DMS 273 treated with DMSO at 0.1 percent for 48 hours (cell line): ENCODE measurements at places on chromosomes 2 and 18.

DNA sequence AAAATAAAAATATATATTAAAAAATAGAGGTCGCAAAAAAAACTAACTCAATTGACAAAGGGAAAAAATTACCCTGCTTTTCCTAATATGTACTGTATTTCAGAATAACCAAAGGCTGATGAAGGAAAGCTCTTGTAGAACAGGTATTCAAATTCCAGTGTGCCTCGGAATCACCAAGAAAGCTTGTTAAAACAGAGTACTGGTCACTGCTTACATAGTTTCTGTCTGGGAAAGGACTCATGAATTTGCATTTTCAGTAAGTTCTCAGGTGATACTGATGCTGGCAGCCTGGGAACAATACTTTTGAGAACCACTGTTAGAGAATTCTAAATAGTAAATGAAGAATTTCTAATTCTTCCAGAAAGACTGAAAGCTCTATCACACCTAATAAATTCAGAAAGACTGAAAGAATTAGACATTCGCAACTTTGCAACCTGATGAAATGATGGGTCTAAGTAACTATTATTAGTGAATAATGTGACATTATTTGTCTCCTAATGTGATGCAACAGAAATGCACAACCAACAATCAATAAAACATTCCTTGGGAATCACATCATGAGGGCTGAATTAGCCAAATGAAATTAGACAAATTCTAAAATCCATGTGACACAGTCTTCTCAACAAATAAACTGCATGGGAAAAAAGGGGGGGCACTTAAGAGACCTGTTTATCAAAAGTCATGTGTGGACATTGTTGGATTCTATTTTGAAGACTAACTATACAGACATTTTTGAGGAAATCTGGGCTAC is 21.9 kb downstream of the RPRD1A start:
- no peak for DNase-seq

DNA sequence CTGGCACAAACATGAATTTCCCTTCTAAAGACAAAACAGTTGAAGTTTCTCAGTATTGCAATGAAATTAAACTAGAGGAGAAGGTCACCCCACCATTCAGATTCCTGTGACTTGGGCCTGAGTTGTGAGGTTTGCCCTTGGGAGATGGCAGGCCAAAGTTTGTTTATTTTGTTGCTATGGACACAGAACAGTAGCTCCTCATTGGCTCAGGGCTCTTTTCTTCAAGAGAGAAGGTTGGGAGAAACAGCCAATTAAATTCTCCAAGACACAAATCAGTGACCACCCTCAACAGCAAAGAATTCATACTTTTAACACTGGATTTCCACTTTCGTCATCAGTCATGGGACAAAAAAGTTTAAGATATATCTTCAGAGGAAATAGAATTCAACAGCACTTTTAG is at the start of gene FLACC1:
FLACC1 (minus strand) TSS at position 125 of the 400 bp plus-strand sequence. CDS start 5,941 bp downstream, outside the sequence.
- DNase-seq: no peak

- DNase-seq: no peak
These were observed 75.5 kb upstream of the GATA6 start for GRCh38 chr18:22093731-22094357.

- no peak for DNase-seq
These were observed 14.5 kb upstream of the CIB4 start for GRCh38 chr2:26655611-26656195.

- no peak for DNase-seq
These were observed 453.2 kb downstream of the LPIN1 start for GRCh38 chr2:12199491-12200211.

DNA sequence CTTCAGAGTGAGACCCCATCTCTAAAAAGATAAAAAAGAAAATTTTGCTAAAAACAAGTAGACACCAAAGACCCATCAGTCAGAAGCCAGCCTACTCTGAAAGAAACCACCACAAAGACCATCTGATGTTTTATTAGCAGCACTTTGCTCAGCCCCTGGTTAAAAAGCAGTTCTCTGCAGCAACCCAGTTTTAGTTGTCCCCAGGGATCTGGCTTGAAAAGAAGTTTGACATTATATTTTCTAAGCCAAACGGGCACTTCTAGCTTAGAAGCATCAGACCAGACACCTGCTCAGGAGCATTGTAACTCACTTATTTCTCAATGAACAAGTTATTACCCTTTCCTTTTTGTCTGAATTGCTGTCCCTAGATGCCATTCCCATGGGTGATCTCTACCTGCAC is 164.2 kb upstream of the ETAA1 start:
- no peak for DNase-seq

DNA sequence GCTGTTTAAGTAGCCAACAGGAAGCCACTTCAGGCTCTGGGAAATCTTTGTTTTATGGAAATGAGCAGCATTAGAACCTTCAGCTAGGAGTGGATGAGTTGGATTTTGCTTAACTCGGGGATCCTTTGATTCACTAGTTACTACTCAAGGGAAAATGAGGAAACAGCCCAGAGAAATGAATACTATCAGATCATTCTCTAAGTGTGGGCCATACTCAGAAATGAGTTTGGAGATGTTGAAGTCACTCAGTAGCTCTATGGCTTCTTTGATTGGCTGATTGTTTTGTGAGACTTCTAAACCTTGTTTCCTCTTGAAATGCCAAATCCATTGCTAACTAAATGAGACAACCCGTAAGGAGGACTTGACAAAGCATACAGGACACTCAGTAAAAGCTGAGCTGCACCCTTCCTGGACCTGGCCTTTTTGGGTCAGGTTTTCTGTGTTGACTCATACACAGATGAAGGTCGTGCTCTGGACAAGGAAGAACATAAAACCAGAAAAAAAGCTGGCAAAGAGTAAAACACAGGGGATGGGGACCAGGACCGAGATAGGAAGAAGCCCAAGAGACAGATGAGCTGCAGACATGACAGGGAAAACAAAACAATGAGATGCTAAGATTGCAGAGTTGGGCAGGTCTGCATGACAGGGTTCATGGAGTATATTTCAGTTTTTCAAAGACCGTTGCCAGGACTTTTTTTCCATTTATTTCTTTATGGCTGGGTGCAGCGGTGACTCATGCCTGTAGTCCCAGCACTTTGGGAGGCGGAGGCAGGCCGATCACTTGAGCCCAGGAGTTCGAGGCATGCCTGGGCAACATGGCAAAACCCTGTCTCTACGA is 41.6 kb downstream of the INO80C start:
- no peak for DNase-seq

DNA sequence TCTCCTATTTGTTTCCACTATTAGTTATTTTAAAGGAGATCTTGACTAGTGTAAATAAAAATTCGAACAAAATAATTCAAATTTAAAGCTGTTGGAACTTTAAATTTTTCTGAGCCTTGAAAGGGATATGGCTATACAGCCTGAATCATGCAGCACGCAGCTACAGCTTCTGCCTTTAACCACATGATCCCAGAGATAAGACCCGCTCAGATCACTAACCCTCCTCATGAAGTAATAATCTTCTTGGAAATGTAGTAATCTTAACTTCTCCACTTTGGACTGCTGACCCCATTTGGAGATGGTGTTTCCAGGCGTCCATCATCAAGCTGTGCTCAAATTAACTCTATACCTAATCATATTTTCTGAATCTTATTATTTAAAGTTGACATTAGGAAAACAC is 336.6 kb downstream of the DSC3 start:
- DNase-seq: no peak

- no peak for DNase-seq
These were observed 86.8 kb downstream of the ERBB4 start for GRCh38 chr2:212451786-212452231.

- DNase-seq: no peak
These were observed 60.5 kb downstream of the BAZ2B start for GRCh38 chr2:159555651-159556392.

- no peak for DNase-seq
These were observed 34.2 kb upstream of the THOC1 start for GRCh38 chr18:302097-302496.

GRCh38 chr18:35549564-35549963 is 32.0 kb upstream of the GALNT1 start:
- no peak for DNase-seq

GRCh38 chr18:46294318-46294717 is 190.1 kb downstream of the HAUS1 start:
- DNase-seq: no peak

GRCh38 chr2:84676295-84676694 is 160.0 kb downstream of the DNAH6 start:
- DNase-seq: no peak

DNA sequence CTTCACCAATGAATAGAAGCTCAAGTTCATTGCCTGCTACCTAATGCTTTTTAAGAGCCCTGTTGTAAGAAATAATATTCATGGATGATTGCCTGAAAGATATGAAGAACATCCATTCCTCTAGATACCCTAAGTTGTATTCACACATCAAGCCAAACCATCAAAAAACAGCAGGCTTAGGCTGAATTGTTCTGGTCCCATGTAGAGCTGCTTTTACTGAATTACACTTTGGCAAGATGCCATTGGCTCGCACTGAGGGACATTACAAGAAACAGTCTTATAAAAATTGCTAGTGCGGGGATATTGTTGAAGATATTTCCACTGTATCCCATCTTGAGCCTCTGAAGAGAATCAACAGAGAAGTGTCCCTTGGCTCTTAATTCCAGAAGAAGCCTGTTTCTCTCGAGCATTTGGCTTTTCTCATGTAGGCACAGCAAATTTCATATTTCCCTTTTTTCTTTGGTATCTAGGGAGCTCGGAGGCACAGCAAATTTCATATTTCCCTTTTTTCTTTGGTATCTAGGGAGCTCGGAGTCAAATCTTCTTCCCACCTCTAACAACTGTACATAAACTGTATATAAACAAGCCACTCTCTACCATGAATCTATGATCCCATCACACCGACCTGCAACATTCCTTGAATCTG is 107.5 kb downstream of the COLEC12 start:
- no peak for DNase-seq

- no peak for DNase-seq
These were observed 18.4 kb downstream of the GREB1 start for GRCh38 chr2:11552260-11552638.

DNA sequence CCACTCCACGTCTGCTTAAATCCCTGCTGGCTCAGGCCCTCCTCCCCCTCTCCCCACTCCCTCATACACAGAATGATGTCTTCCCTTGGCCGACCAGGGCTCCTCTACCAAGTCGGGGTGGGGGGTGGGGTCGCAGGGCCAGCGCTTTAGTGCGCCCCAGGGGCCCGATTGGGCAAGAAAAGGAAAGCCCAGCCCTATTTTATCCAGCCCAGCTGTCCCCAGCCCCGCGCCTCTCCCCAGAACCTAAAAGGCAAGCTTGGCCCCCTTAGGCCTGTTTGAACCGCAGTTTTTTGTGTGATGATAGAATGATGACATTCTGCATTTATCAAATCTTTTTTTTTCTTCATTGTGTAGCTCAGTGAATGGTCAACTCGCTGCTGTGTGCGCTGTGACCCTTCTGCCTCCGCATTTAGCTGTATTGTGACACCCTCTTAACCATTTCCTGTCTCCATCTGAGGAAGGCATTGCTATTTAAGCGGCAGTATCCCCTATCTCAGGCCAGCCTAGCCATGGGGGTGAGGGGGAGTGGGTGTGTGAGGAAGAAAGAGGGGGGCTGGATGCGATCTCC is 231.4 kb downstream of the HAUS1 start:
- no peak for DNase-seq

DNA sequence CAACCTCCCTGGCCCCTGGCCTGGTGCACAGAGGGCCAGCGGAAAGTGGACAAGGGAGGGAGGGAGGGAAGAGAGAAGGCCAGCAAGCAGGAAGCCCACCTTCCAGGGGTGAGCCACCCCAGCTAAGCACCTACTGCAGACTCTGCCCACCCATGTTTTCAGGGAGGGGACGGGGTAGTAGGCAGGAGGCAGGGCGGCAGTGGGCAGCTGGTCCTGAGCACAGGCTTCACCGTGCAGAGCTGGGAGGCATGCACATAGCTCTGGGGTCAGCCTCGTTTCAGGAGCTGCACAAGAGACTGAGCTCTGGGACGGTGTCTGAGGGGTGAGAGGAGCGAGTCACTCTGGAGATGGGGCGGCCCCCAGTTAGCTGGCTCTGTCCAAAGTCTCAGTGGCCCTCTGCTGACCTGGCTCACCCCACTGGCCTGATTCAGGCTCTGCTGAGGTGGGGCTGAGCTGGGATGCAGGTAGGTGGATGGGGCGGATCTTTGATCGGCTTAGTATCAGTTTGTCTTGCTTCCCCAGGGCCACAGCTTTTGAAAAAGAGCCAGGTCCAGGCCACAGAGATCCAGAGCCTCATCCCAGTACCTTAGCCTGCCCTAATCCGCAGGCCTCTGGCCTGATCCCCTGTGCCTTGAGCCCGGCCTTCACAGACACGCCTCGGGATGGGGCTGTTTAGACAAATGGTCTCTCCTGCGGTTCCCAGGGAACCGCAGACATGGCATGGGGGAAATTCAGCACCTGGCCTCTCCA is 3.7 kb downstream of the NMUR1 start:
- DNase-seq: no peak

DNA sequence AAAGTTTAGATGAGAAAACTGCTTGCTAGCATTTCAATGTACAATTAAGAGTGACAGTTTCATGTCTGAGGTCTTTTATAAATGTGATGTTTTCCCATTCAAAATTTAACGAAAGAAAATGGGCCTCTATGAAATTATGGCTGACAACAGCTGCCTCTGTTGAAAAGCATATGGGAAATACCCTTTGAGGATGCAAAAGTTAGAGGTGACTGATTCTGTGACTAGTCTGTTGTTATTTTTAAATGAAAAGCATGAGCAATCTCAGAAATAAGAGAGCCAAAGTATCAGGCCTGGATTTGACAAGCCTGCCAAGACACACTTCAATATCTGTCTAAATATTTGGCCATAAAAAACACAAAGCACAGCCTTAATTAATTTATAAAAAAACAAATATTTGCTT is 580.8 kb downstream of the ERBB4 start:
- DNase-seq: no peak

DNA sequence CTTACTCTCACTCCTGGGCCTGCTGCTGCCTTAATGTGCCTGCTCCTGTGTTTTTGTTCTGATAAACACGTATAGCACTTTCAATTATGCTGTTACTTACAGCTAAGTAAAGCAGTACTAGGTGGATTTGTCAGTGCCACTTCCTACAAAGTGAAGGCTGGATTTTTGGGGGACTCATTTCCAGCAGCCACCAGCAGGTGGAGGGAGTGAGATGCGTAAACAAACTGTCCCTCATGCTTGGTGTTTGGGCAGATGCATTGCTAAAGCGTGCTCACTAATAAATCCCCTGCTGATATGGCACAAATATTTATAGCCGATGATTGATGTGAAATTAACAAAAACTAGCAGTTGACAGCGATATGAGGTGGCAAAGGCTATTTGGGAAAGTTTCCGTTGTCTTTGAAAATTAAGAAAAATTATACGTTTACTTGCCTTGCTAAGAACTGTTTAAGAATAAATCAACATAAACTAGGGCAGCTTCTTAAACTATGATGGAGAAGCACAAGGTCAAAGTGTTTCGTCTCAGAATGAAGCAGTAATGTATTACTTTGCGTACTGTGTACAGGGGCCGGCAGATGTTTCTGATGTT is 101.7 kb downstream of the AGAP1 start:
- DNase-seq: peak; percentile 19

- no peak for DNase-seq
These were observed 516.5 kb upstream of the NETO1 start for GRCh38 chr18:73384246-73384645.
